ENCODE measurements at places on chromosomes 1 and 21. TPM values are rescaled to one million over a fixed set of nuclear protein-coding genes. Genes with fewer than 3 reads are reported as not detected.

DNA sequence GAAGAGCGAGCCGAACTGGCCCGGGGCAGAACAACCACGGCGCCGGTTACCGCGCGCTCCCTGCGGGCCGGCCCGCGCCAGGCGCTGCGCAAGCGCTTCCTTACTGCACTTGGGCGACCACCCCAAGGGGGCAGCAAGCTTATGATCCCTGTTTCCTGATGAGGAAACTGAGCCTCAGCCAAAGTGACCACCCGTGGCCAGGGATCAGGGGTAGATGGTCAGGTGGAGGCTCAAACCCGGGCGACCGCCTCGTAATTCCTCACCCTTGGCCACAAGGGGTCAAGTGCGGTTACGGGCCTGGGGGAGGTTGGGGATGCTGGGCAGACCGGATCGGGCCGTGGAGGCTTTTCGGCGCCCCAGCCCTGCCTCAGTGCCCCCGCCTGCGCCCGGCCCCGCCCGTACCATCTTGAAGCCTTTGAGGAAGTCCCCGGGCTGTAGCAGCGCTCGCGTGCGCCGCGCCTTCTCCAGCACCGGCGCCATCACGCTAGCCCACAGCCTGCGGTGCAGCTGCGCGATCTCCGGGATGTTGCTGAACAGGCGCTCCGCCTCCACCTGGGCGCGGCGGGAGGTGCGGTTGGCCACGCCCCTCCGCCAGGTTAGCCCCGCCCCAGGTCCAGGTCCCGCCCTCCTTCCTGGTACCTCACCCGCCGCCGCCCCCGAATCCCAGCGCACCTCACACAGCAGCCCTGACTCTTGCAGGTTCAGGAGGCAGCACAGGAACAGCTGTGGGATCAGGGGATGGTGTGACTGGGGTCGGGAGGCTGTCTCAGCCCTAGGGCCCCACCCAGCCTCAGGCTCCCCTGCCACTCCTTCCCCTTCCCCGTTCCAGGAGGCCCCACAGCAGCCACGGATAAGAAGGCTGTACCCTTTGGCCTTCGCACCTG is 5.4 kb upstream of the TNFRSF25 start:
- DNase-seq = no peak

DNA sequence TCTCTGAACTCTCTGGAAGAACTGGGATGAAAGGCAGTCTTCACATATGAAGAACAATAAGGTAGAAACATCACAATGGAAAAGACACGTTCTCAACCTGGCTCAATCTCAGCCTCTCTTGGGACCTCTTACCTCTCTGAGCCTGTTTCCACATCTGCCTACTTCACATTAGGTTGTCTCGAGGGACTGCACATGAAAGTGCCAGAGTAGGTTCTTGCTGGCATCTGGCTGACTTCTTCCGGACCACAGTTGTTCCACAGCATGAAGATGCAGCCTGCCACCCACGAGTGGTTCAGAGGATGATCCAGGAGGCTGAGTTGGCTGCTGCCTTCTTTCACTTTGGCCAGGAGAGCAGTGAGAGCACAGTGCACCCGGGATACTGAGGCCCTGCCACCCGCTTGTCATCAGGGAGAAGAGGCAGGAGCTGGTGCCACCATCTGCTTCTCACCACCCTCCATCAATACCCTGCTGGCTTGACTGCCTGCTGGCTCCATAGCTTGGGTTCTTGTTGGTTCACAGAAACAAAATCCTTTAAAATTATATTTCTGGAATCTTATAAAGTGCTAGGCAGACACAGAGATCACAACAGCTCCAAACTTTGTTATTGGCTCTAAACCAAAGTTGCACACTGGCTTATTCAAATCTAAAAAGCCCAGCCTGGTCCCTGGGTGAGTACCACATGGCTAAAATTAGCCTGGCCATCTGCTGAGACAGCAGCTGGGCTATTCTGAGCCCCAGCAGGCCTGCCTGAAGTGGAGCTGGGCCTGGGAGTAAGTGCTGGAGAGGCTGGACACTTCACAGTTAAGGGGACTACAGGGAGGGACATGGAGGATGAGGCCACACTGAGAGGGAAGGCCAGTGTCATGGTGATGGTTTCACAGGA is 46.9 kb upstream of the LIN9 start:
- no peak for DNase-seq

GRCh38 chr21:43818685-43819084 is 29.3 kb downstream of the RRP1 start:
- no peak for DNase-seq

DNA sequence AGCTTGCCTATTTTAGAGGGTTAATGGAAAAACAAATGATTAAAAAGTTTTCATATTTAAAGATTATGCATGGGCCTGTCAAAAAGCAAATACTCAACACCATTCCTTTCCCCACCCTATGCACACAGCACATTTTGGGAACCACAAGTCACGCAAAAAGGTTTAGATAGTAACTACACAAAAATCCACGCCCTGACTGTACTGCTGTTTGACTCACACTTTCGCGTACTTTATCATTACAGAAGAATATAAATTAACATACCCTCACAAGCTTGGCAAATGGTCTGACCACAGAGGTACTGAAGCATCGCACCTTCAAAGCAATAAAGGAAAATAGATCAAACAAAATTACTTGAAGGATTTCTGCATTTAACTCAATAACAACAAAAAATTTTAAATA is 1.4 kb downstream of the ATP5PO start:
- DNase-seq = no peak

GRCh38 chr1:157404063-157404501 is 148.2 kb downstream of the FCRL5 start:
- DNase-seq = no peak

DNA sequence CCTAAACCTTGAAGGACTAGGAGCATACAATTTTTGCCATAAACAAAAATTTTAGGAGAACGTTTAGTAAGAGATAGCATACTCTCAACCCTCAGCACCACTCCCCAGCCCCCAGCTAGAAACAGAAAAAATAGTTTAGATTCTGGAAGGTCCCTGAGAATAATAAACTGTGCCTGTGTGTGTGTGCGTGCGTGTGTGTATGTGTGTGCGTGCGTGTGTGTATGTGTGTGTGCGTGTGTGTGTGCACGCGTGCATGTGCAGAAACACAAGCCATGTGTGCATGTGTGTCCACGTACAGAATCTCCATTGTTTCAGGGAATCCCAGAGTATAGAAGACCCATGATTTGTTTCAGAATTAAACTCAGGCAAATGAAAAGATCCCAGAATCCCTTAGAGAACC is 62.6 kb downstream of the CASQ2 start:
- no peak for DNase-seq

- DNase-seq = peak; percentile 17
Observed at GRCh38 chr21:37368541-37369279, 2.1 kb downstream of the DYRK1A start.

DNA sequence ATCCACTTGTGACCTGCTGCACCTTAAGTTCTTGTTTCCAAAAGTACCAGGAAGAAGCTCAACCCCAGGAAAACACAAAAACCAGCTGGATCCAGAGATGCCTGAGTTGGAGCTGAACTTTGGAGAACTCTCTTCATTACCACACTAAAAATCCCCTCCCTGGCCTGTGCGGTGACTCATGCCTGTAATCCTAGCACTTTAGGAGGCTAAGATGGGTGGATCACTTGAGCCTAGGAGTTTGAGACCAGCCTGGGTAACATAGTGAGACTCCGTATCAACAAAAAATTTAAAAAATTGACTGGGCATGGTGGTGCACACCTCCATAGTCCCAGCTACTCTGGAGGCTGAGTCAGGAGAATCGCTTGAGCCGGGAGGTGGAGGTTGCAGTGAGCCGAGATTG is 6.2 kb downstream of the MAP1LC3C start:
- DNase-seq = peak; percentile 60

GRCh38 chr1:25784575-25785051 is 15.4 kb upstream of the SELENON start:
- peak; percentile 93 for DNase-seq

GRCh38 chr1:28039341-28039740 is 49.1 kb downstream of the EYA3 start:
- no peak for DNase-seq

GRCh38 chr1:115184951-115185331 is 95.6 kb upstream of the TSPAN2 start:
- peak; percentile 87 for DNase-seq

DNA sequence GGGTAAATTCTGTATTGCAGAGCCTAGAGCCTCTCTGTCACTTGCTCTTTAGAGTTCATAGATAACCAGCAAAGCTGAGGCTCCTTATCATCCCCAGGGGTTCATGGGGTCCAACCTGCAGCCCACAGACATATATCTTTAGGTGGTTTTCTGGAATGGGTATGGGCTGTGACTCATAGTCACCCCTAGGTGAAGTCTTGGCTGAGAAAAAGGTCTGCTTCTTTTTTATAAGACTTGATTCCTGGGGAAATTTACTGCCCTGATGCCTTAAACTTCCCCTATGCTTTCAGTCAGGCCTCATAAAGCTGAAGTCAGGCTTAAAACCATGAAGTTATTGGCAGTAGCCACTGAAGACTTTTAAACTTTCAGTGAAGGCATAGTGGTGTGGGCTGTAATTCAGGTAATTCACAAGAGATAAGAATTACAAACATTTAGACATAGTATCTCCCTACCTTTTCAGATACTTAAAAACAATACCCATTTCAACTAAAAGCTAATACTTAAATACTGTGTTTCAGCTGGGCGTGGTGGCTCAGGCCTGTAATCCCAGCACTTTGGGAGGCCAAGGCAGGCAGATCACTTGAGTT is 46.8 kb downstream of the MACO1 start:
- peak; percentile 5 for DNase-seq

- DNase-seq = peak; percentile 57
Observed at GRCh38 chr1:119373465-119373864, 4.9 kb downstream of the HAO2 start.

- peak; percentile 29 for DNase-seq
Observed at GRCh38 chr1:51750218-51750617, 128.3 kb downstream of the NRDC start.

GRCh38 chr1:48681476-48682305 is 95.0 kb downstream of the BEND5 start:
- DNase-seq = peak; percentile 66

- peak; percentile 60 for DNase-seq
Observed at GRCh38 chr1:50348449-50349241, 74.6 kb downstream of the DMRTA2 start.

DNA sequence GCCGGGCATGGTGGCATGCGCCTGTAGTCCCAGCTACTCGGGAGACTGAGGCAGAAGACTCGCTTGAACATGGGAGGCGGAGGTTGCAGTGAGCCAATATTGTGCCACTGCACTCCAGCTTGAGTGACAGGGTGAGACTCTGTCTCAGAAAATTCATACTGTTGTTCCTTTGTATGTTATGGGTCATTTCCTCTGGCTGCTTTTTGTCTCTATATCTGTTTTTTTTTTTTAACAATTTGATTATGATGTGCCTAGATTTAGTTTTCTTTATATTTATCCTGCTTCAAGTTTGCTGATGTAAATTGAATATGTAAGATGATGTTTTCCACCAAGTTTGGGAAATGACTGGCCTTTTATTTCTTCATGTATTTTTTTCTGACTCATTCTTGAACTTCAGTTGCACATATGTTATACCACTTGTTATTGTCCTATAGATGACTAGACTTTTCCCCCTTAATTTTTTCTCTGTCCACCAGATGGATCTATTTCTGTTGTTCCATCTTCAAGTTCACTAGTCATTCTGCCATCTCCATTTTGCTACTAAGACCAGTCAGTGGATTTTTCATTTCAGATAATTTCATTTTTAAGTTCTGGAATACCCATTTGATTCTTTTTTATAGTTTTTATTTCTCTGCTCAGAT is 173.5 kb downstream of the GALNT2 start:
- DNase-seq = no peak

GRCh38 chr1:200671235-200671786 is 1.6 kb upstream of the DDX59 start:
- no peak for DNase-seq

GRCh38 chr1:59455206-59455605 is 158.3 kb downstream of the FGGY start:
- DNase-seq = peak; percentile 71

DNA sequence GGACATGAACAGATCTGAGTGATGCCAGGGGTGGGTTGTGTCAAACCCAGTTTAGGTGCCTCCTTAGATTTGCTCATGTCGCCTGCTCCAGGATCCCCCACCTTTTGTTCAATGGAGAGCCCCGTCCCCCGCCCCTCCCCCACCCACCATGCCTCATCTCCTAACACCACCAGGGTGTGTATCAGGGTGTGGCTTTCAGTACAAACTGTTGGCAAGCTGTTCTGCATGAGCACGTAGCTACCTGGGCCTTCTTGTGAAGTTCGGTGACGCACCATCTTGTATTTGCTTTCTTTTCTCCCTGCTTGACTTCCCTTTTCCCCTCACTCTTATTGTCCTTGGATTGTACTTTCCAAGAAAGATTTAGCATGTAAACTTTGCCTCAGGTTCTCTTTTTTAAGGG is 94.8 kb downstream of the EBNA1BP2 start:
- no peak for DNase-seq

DNA sequence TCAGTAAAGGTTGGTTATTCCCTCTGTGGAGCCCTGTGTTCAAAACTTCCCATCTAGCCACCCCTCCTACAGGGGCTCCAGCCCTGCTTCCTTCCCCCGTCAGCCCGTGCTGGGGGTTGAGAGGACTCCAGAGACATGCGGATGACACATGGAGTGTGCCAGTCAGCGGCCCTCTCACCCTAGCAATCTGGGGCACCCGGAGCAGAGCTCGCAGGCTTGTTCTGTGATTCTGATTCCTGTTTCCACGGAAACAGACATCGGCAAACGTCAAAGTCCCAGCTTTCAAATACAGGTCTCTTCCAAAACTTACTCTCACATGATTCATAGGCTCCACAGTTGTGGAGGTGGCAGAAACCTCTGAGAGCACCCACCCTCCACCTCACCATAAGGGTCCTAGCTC is 9.8 kb upstream of the SSBP3 start:
- no peak for DNase-seq

- DNase-seq = no peak
Observed at GRCh38 chr1:98660940-98661543, 479 bp upstream of the SNX7 start.

DNA sequence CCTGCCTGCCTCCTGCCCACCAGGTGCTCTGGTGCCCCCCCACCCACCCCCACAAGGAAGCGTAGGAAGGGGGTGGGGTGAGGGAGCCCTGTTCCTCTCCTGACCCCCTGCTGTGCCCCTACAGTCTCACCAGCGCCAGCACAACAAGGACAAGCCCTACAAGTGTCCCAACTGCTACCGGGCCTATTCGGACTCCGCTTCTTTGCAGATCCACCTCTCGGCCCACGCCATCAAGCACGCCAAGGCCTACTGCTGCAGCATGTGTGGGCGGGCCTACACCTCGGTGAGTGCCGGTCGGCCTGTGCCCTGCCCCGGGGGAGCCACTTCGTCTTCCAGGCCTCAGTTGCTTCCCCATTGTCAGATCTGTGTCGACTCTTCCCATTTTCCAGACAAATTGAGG is 25.9 kb downstream of the A3GALT2 start:
- no peak for DNase-seq

Gene ARHGAP30
- not detected for total RNA-seq

Gene IQGAP3
- 35.5 TPM for total RNA-seq

Gene OR2M4
- total RNA-seq = not detected

Gene CALML6
- not detected for total RNA-seq

Gene CLCA4
- total RNA-seq = not detected

Gene LCE1F
- total RNA-seq = not detected

Gene GUCA2B
- not detected for total RNA-seq

Gene RASAL2
- total RNA-seq = 5.6 TPM

Gene TMPRSS3
- total RNA-seq = not detected

Measured in RPMI7951 (cell line).